ENCODE measurements at places on chromosomes 2 and 18.

DNA sequence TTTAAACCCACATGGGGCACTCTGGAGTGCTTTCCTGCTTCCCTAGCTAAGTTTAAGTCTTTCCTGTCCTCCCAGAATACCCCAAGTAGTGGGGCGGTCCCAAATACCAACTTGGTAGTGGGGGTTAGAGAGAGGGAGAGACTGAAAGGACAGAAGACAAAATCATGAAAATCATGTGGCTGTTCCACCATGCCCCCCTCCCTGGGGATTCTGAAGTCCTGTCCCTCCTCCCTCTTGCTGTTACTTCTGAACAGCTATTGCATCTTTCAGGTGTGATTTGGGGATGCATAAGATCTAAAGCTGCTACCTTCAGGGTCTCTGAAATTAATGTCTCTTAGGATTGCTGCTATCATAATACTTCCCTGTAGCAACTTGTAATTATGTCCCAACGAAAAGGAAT, 266.9 kb upstream of the EPAS1 start:
- DNase-seq = no peak

- no peak for DNase-seq
These were observed 4.0 kb upstream of the RTN4 start for GRCh38 chr2:55054106-55054875.

GRCh38 chr2:202490479-202490878, 114.4 kb downstream of the BMPR2 start:
- no peak for DNase-seq

GRCh38 chr2:135052997-135053474, 944 bp downstream of the RAB3GAP1 start:
- no peak for DNase-seq

GRCh38 chr2:12762976-12763375, 46.2 kb downstream of the TRIB2 start:
- no peak for DNase-seq

DNA sequence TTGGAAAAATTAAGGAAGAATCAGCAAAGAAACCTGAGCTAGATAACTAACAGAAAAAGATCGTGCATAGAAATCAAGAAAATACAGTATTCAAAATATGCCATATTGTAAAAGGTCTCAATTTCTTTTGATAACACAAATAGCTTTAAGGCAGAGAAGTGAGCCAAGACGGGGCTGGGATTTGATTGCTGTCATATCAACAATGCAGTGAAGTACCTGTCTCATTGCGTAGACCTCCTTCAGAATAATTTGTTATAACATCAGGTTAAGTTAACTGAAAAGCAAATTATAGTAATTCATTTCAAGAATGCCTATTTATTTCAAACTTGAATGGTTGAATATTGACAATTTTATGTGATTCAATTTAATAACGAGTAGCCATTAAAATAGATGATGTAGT, 453.8 kb upstream of the MAP2 start:
- no peak for DNase-seq

GRCh38 chr2:144452169-144452988, 67.5 kb downstream of the ZEB2 start:
- DNase-seq = no peak

GRCh38 chr18:22015156-22015555, 154.2 kb upstream of the GATA6 start:
- no peak for DNase-seq

DNA sequence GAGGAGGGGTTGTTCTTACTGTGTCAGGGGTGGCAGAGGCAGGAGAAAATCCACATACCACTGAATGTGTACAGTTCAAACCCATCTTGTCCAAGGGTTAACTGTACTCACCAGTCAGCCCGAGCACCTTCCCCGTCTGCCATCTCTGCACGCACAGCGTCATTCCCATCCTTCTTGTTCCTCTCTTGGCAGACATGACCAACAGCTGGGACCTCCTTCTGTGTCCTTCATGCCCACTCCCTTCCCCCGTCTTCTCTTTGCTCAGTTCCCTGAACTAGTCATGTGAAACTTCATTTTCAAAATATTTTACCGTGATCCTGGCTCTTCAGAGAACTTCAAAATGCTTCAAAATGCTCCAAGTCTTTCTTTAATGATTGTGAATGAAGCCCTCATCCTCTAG, 92.0 kb downstream of the FARSB start:
- DNase-seq = no peak

DNA sequence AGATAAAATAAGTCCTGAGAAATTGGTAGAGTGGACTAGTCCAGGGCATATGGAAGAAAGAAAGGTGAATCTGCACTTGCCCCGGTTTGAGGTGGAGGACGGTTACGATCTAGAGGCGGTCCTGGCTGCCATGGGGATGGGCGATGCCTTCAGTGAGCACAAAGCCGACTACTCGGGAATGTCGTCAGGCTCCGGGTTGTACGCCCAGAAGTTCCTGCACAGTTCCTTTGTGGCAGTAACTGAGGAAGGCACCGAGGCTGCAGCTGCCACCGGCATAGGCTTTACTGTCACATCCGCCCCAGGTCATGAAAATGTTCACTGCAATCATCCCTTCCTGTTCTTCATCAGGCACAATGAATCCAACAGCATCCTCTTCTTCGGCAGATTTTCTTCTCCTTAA, 9.8 kb downstream of the SERPINB13 start:
- DNase-seq = no peak

DNA sequence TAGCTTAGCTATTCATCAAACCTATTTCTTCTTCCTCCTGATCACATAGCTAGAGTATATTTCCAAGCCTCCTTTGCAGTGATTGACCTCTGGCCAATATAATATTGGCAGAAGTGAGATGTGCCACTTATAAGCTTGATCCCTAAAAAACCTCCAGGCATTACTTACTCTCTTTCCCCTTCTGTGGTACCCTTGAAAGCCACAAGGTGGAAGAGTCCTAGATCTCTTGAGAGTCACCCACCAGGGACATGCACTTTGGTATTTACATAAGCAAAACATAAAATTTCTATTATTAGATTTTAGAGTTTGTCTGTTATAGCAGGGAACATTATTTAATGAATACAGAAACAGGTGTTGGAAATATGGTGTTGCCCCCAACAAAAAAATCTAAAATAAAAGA, 112.0 kb downstream of the EXOC6B start:
- no peak for DNase-seq

- no peak for DNase-seq
These were observed 31.4 kb upstream of the KCNG2 start for GRCh38 chr18:79766308-79766707.

DNA sequence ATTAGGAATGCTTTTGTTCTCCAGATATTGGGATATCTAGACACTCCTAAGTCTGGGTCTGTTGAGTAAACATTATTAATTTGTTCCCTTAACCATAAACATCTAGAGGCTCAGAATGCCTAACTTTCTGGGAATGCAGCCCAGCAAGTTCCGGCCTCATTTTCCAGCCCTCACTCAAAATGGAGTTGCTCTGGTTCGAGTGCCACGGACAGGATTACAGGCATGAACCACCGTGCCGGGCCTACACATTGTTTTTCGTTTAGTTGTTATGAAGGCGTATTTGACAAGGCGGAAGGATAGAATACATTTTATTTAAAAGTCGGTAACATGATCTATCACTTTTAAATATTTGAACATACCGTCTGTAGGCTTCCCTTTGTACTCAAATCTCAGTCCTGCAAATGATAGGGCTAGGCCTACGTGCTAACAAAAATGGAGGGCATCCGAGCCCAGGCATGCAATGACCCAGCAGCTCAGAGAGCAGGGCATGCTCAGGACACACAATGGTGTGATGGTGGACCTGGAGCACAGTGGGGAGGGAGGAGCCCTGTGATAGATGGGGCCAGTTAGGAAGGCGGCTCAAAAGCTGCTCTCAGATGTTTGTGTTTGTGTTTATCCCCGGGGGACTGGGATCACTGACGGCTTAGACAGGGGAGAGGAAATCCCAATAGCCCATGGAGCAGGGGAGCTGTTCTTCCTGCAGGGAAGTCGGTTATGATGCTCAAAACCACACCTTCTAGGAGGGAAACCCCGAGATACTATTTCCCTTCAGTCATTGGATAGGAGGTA, 2.9 kb upstream of the SCYGR1 start:
- no peak for DNase-seq

DNA sequence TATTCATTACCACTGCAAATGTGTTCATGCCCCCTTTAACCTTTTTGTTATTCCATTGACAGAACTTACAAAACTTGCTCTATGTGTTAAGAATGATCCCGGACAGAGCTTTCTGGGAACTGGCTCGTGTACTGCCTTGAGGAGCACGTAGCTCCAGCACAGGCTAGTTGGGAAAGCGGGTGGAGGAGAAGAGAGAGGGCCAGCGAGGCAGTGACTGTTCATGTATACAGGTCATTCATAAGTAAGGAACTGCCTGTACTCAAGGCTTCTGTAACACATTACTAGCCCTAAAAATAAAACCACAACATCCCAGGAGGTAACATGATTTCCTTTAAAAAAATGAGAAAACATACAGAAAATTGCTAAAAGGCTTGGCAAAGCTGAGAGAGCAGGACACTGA, 109.0 kb downstream of the STK39 start:
- DNase-seq = peak; percentile 71

- no peak for DNase-seq
These were observed 971.9 kb downstream of the DCDC2C start for GRCh38 chr2:4675295-4675694.

GRCh38 chr2:36451512-36451911, 95.9 kb downstream of the CRIM1 start:
- no peak for DNase-seq

- DNase-seq = no peak
These were observed 178.8 kb downstream of the DSEL start for GRCh38 chr18:67337696-67338095.

DNA sequence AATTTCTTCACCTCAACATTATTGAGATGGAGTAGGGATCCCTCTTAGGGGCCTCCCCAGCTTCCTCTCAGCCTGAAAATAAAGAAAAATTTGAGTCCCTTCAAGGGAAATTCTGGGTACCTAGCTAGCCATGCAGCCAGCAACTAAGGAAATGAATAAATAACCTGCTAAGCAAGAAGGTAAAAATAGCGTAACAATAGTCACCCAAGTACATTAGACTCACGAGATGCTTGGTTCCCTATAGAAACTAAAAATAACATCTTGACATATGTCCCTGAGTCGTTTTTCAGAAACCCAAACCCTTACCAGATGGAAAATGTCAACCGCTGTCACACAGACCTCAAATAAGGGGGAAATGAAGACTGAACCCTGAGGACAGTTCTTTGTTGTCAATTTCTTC, 51.9 kb downstream of the CACNB4 start:
- DNase-seq = no peak

- no peak for DNase-seq
These were observed 12.8 kb downstream of the DNAJB2 start for GRCh38 chr2:219291910-219292490.

DNA sequence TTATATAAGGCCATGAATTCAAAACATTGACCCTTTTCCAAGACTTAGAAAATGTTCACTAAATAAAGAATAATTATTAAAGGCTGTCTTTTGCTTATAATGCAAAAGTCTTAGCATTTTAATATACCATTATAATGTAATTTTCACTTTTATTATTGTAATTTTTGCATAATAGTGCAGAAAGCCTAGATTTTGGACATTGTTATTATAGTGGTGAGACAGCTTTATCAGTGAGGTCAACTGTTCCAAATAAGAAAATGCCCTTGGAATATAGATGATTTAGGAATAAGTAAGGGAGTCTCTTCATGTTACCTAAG, 56.6 kb downstream of the ATIC start:
- DNase-seq = no peak

DNA sequence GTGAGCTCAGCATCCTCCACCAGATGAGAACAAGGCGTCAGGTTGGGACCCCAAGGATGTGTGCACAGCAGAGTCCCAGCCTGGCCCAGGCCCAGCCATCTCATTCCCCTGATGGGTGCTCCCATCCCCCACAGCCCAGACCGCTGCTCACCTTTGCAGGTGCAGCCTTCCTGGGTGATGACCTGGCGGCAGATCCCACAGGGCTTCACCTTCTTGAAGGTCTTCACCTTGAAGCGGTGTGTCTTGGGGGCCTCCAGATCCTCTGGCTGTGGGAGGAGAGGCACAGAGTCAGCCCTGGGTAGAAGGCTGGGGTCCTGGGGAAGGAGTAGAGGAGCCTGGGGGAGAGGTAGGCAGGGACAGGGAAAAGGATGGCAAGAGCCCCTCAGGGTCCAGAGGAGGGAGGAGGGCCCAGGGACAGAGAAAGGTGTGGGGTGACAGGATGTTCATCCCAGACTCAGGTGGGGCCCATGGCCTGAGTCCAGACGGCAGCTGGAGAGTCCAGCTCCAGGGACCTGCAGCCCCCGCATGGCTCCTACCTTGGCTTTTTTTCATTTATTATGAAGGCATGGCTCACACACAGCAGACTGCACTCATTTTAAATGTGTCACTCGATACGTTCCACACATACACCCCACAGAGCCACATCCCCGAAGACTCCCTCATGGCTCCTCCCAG, 11.9 kb downstream of the TNS1 start:
- DNase-seq = no peak

DNA sequence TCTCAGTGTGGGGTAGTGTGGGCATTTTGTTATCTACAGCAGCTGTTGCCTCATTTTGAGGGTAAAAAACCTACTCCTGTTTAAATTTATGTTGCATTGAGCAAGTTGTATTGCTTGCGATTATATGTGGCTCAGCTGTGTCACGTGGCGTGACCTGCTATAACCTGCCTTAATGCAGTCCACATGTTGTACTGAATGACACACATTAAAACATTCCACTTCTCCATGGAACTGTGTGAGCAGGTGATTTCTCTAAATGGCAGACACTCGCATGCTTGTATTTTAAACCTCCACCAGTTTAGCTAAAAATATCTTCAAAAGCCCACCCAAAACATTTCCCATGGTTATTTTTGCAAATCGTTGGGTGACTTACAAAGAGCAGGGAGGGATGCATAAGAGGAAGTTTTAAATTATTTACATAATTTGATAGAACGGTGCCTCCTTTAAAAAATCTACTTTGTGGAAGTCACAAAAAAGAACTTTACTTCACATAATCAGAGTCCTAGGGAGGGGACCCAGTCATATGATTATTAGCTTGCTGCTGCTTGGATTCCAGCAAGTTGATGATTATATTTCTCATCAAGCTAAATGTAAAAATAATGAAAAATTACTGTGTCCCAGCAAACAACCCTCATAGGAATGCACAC, 163.3 kb upstream of the ZEB2 start:
- DNase-seq = no peak

DNA sequence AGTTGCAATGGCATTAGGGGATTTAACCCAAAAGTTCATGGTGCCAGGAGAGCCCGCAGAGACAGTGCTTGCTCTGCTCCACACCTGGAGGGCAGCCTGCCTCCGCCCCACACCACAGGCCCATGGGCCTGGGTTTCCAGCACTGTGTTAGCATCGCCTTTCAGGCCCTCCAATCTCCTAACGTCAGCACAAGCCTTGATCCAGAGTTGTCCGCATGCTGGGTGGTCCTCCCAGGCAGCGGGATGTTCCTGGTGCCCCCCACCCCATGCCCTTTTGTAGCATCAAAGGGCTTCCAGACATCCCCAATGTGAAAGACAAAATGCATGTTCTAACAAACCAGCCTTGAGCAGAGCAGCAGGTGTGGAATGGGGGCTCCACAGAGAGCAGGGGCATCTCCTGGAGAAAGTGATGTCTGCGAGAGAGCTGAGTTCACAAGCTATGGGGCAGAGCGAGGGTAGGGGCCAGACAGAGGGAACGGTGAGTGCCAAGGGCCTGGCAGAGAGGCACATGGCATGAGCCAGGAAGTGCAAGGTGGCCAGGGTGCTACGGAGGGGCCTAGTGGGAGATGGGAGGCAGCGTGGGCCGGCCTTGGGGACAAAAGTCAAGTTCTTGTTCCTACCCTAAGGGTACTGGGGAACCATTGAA, 119.2 kb downstream of the CYP26B1 start:
- DNase-seq = peak; percentile 37

Data from left forelimb (tissue), 1 donor.